Panc1 (cell line): ENCODE measurements at places on chromosomes 16 and 17.

DNA sequence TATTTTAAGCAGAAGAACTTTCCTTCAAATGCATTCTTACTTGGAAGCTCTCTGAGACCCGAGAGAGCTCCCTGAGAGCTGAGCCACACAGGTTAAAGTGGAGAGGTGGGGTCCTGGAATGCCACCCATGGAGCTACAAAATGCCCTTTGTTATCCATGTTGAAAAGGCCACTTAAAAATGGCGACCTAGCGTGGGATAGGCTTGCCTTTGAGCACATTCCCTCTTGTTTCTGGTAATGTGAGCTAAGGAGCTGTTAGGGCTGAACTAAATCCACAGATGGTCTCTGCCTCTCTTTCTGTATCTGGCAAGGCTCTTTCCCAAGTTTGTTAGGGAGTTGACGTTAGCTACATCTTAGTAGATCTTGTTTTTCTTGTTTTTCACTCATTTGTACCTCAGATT, 171.6 kb downstream of the SNX29 start:
- no peak overlapping the region for H3K4me3 ChIP-seq
- H3K4me1 ChIP-seq, result no peaks in the 10 kb centered on the region
- DNase-seq, result no peak
- no peaks in the 10 kb centered on the region for H3K27me3 ChIP-seq
- H3K27ac ChIP-seq, result no peak overlapping the region

- DNase-seq, result no peak
- no peak overlapping the region for H3K4me3 ChIP-seq
- H3K4me1 ChIP-seq, result no peaks in the 10 kb centered on the region
- no peak overlapping the region for H3K27ac ChIP-seq
- H3K36me3 ChIP-seq, result no peaks in the 10 kb centered on the region
Measured at GRCh38 chr17:19470530-19471261, 59.7 kb downstream of the RNF112 start.

DNA sequence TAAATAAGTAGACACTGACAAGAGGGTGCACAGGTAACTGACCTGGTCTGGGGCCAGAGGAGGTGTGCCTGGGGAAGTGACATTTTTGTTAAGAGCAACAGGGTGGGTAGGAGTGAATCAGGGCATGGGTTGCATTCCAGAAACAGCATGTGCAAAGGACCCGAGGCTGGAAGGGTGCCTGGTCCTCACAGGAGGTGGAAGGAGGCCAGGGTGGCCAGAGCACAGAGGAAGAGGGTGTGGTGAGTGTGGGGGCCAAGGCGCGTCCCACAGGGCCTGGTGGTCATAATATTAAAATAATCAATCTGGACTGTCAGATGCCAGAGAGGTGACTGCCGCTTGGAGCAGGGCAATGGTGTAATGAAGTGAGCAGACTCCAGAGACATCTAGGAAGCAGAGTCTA, 14.3 kb downstream of the ARHGAP23 start:
- no peak for DNase-seq
- H3K27ac ChIP-seq, result no peak overlapping the region
- H3K27me3 ChIP-seq, result no peaks in the 10 kb centered on the region
- H3K4me3 ChIP-seq, result no peak overlapping the region
- no peaks in the 10 kb centered on the region for H3K36me3 ChIP-seq
- peaks cover 15% of the 10 kb centered on the region for H3K4me1 ChIP-seq

DNA sequence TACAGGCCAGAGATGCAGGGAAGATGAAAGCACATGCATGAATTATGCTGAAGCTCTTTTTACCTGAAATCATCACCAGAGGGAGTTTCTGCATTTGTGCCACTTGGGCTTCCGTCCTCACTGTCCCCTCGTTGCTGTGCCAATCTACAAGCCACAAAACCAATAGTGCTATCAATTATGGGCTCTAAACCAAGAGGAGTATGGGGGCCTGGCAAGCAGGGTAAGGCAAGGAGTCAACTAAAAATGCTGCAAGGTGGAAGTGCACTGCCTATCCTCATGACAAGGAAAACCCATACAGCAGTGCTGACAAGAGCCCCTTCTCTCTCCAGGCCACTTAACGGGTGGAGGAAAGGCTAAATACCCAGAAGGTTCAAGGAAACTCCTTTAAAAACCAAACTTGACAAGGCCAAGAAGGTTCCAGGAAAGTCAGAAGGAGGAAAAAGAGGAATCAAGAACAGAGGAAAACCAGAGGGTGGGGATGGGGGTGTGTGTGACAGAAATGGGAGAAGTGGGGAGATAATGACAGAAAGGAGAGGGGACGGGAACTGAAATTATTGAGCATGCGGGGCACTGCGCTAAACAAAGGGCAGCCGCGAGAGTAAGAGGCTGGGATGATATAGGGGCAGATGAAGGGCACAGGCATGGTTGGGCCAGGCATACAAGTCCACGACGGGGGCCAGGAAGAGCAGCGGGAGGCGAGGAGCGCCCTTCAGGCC, 674 bp downstream of the C17orf75 start:
- H3K36me3 ChIP-seq, result no peaks in the 10 kb centered on the region; the same call in 1 of the 2 replicates
- H3K4me3 ChIP-seq, result peak overlapping the region; percentile 64
- H3K4me1 ChIP-seq, result peaks cover 12% of the 10 kb centered on the region
- no peak for DNase-seq
- H3K27me3 ChIP-seq, result no peaks in the 10 kb centered on the region

DNA sequence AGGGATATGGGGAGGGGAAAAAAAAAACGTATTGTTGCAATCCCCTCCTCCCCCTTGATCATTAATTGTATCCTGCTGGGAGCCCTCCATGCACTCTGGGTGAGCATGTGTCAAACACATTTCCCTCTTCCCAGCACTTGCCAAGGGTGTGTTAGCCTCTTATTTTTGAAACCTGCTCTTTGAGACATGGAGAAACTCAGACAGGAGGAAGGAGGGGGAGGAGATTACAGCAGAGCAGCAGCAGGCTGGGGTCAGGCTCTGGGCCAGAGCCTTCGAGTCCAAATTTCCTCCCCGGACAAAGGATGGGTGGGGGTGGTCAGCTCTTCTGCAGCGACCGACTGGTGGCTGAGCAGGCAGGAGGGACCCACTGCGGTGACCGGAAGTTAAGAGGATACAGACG, 64.7 kb downstream of the SOX9 start:
- H3K36me3 ChIP-seq, result no peaks in the 10 kb centered on the region
- H3K27me3 ChIP-seq, result no peaks in the 10 kb centered on the region
- no peak overlapping the region for H3K4me3 ChIP-seq
- no peaks in the 10 kb centered on the region for H3K4me1 ChIP-seq

GRCh38 chr16:84808826-84809225, 11.0 kb upstream of the CRISPLD2 start:
- no peak overlapping the region for H3K27ac ChIP-seq
- H3K36me3 ChIP-seq, result no peaks in the 10 kb centered on the region
- H3K4me1 ChIP-seq, result peaks cover 10% of the 10 kb centered on the region
- no peak overlapping the region for H3K4me3 ChIP-seq
- H3K27me3 ChIP-seq, result no peaks in the 10 kb centered on the region

- no peaks in the 10 kb centered on the region; the same call in 1 of the 2 replicates for H3K27me3 ChIP-seq
- no peak overlapping the region for H3K27ac ChIP-seq
- no peak overlapping the region for H3K4me3 ChIP-seq
- no peaks in the 10 kb centered on the region for H3K36me3 ChIP-seq
Measured at GRCh38 chr17:4604111-4604644, 19.8 kb downstream of the SMTNL2 start.

DNA sequence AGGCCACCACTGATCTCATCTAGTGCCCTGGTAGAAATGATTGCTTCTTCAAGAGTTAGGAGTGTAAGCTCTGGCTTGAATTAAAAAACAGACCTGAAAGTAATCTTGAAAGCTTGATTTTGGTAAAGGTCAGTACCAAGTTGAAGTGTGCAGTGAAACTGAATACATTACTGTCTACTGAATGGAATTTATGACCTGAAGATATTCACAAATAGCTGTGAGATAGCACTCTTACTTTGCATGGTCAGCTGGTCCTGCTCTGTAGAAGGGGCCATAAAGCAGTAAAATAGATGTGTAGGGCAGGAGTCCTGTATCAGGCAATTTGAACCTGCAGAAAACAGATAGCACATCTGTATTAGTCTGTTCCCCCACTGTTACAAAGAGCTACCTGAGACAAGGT, 78.6 kb downstream of the MYH13 start:
- H3K4me1 ChIP-seq, result no peaks in the 10 kb centered on the region
- H3K36me3 ChIP-seq, result no peaks in the 10 kb centered on the region
- no peak for DNase-seq
- no peak overlapping the region for H3K27ac ChIP-seq

DNA sequence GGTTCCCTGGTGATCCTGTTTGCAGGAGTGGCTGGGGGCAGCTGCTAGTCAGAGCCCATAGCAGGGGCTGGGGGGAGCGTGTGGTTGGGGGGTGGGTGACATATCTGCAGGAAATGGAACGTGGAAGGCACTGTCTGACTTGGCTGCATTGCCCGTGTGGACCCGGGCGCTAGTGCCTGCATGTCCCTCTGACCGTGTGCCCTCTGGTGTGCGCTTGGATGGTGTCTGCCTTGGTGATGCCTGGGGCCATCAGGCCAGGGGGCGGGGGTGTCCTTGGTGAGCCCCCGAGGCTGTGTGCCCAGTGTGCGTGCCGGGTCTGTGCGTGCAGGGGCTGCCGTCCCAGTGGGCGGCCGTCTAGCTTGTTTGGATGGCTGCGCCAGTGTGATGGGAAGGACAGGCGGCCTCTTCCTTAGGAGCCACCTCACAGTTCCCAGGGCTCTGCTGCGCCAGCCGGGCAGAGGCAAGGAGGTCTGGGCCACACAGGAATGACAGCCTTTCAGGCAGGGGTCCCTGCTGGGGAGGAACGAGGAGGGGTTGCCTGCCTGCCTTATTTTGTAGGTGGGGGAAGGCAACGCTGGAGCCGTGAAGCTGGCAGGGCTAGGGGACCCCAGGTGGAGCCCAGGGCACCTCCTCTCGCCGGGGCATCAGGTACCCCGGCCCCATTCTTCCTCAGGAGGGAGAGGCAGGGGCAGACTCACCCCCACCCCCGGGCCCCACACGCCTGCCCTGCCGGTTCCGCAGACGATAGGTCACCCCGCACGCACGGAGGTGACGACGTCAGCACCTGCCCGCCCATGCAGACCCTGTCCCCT, 693 bp downstream of the NDRG4 start:
- no peaks in the 10 kb centered on the region for H3K27me3 ChIP-seq
- no peaks in the 10 kb centered on the region for H3K4me1 ChIP-seq
- H3K4me3 ChIP-seq, result peak overlapping the region; percentile 49
- H3K36me3 ChIP-seq, result no peaks in the 10 kb centered on the region

DNA sequence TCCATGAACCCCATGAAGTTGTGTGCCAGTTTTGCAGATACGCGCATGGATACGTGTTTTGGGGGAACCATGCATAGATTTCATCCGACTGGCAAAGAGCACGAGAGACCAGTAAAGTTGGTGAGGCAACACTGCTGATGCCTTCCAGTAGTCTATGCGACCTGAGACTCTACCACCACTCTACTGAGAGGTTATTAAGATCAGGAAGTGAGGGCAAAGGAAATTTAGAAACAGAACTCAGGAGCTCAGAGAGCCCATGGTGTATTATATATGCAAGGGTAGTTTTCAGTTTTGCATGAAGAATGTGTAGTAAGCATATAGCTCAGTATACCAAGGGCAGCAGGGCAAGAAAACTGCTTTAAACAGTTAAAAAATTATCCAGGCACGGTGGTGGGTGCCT, 4.2 kb downstream of the SLX4 start:
- no peaks in the 10 kb centered on the region for H3K27me3 ChIP-seq
- no peak overlapping the region for H3K4me3 ChIP-seq
- H3K36me3 ChIP-seq, result no peaks in the 10 kb centered on the region; the same call in 1 of the 2 replicates
- H3K27ac ChIP-seq, result no peak overlapping the region

DNA sequence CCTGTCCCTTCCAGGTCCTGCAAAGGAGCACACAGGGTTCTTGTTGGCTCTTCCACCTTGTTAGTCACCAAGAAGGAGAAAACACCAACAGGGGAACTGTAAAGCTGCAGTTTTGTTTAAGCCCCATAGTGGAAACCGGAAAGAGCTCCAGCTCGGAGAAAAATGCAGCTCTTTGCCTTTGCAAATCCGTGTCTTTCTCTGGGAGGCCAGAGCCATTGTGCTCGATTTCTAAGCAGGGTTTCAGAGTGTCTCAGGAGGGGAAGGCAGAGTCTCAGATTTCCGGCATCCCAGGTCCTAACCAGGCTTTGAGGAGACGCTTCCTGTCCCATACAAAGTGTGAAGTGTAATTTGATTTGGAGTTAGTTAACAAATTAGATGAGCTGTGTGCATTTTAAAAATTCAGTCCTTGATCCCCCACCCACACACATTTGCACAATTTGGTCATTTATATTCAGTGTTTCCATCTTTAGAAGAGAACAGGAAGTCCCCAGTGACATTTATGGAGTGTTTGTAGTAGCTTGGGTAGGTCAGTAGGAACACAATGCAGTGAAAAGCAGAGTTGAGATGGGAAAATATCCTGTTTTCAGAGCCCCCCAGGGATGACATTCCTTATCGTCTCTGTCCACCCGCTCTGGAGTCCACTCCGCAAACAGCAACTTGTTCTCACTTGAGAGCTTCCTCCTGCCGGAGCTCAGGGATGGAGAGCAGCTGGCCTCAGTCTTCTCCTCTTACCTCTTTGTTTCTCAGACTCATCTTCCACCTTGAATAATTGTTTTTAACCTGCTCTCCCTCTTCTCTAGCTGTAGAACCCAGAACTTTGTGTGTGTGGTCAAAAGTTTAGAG, 331.9 kb downstream of the SEC14L1 start:
- H3K4me1 ChIP-seq, result peaks cover 73% of the 10 kb centered on the region
- H3K27ac ChIP-seq, result peak overlapping the region; percentile 5; the same call in 1 of the 2 replicates
- no peak overlapping the region for H3K4me3 ChIP-seq
- H3K27me3 ChIP-seq, result no peaks in the 10 kb centered on the region
- no peak for DNase-seq

DNA sequence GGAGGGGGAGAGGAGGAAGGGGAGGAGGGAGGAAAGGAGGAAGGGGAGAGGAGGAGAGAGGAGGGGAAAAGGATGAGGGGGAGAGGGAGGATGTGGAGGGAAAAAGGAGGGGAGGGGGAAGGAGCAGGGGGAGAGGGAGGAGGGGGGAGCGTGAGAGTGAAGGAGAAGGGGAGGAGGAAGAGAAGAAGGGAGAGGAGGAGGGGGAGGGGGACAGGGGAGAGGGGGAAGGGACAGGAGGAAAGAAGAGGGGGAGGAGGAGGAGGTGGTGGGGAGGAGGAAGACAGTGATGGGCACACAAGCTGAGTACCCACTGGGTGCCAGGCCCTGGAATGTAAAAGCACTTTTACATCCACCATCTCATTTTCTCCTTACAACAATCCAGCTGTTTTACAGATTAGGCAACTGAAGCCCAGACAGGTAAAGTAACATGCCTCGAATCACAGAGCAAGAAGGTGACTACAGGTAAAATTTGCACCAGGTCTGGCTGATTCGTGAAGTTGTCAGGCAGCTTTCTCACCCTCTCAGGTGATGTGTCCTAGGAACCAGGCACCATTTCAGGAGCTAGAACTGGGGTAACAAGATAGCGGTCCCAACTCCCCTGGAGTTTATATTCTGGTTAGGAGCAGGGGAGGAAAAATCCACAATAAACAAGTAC, 10.0 kb upstream of the LITAF start:
- no peaks in the 10 kb centered on the region for H3K27me3 ChIP-seq
- peak overlapping the region; percentile 7; the same call in 1 of the 2 replicates for H3K27ac ChIP-seq
- no peaks in the 10 kb centered on the region for H3K36me3 ChIP-seq
- DNase-seq, result no peak
- no peak overlapping the region for H3K4me3 ChIP-seq
- H3K4me1 ChIP-seq, result peaks cover 10% of the 10 kb centered on the region
